ENCODE measurements at places on chromosomes 5 and 9.

GRCh38 chr5:138557677-138558076 lies 14.6 kb upstream of the ETF1 start:
- H3K4me3 ChIP-seq, result no peak overlapping the region
- H3K36me3 ChIP-seq, result peaks cover 83% of the 10 kb centered on the region
- DNase-seq, result no peak
- H3K4me1 ChIP-seq, result peaks cover 15% of the 10 kb centered on the region
- H3K27me3 ChIP-seq, result no peaks in the 10 kb centered on the region

- H3K27me3 ChIP-seq, result peaks cover 55% of the 10 kb centered on the region
- H3K27ac ChIP-seq, result no peak overlapping the region
- DNase-seq, result no peak
- H3K36me3 ChIP-seq, result no peaks in the 10 kb centered on the region
- no peak overlapping the region for H3K4me3 ChIP-seq
- peaks cover 17% of the 10 kb centered on the region for H3K4me1 ChIP-seq
Measured at GRCh38 chr5:176131771-176132170, 106.5 kb upstream of the SIMC1 start.

- no peak overlapping the region for H3K27ac ChIP-seq
- H3K27me3 ChIP-seq, result peaks cover 75% of the 10 kb centered on the region
- H3K4me1 ChIP-seq, result no peaks in the 10 kb centered on the region
- no peaks in the 10 kb centered on the region for H3K36me3 ChIP-seq
Measured at GRCh38 chr5:127492854-127493738, 24.3 kb upstream of the PRRC1 start.

- H3K36me3 ChIP-seq, result no peaks in the 10 kb centered on the region
- peaks cover 37% of the 10 kb centered on the region for H3K27me3 ChIP-seq
- DNase-seq, result no peak
- no peaks in the 10 kb centered on the region for H3K4me1 ChIP-seq
- H3K27ac ChIP-seq, result no peak overlapping the region
Measured at GRCh38 chr5:6459896-6460295, 11.2 kb downstream of the UBE2QL1 start.

DNA sequence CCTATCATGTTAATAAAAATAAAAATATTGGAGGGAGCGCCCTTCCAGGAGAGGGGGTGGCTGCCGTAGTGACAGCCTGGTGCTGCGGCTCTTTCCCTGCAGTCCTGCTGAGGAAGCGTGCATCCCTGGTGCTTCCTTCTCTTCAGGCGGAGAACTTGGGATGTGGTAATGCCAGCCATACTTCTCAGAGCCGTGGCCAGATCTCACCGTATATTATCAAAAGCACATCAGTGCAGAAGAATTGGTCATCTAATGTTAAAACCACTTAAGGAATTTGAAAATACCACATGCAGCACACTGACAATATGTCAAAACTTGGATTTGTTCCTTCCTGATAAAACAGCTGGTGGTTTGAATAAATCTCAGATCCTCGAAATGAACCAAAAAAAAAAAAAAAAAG lies 17.7 kb downstream of the C9orf40 start:
- no peak overlapping the region for H3K4me3 ChIP-seq
- peaks cover 3% of the 10 kb centered on the region for H3K27me3 ChIP-seq
- peaks cover 3% of the 10 kb centered on the region for H3K36me3 ChIP-seq
- no peak for DNase-seq
- H3K4me1 ChIP-seq, result no peaks in the 10 kb centered on the region
